ENCODE measurements at places on chromosomes 5 and 9.

GRCh38 chr9:21053851-21054250 is 22.4 kb upstream of the HACD4 start:
- no peaks in the 10 kb centered on the region for H3K27me3 ChIP-seq
- H3K36me3 ChIP-seq, result peaks cover 11% of the 10 kb centered on the region
- peaks cover 5% of the 10 kb centered on the region for H3K4me1 ChIP-seq
- no peak overlapping the region for H3K27ac ChIP-seq

DNA sequence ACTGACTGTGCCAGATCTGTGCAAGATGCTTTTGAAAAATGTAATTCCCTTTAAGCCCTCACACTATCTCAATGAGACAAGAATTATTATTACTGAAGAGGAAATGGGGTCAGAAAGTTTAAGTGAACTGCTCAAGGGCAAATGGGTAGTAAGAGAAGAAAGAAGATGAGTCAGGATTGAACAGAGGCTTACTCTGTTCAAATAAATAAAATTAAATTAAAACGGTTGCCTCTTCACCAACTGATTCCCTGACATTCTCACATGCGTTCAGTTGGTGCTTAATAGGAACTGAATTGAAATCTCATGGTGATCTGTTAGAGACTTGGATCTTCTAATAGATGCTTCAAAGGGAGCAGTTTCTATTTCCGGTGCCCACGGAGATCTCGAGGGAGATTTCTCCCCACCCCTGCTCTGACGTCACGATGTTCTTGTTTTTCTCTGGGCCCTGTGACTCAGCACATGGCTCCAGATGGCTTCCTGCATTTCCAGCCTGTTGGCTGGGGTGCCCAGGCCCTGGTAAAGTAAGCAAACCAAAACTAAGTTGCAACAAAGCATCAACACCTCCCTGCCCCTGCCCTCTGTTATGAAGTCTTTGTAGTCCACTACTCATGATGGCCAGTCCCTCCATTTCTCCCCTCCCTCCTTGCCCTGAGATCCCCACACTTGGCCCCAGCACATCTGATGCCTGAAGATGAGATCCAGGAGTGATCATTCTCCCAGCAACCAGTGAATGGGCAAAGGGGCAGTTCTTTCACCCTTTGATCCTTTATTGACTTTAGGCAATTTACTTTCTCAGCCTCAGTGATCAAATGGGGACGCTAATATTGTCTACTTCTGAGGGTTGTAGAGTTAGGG is 106.1 kb upstream of the CPEB4 start:
- peak overlapping the region; percentile 86 for H3K27ac ChIP-seq
- DNase-seq, result peak; percentile 29
- no peaks in the 10 kb centered on the region for H3K27me3 ChIP-seq

- no peak overlapping the region for H3K4me3 ChIP-seq
- H3K27me3 ChIP-seq, result no peaks in the 10 kb centered on the region
- peaks cover 26% of the 10 kb centered on the region for H3K4me1 ChIP-seq
- H3K36me3 ChIP-seq, result peaks cover 4% of the 10 kb centered on the region
- no peak overlapping the region for H3K27ac ChIP-seq
- no peak for DNase-seq
Measured at GRCh38 chr5:95868136-95868535, 45.6 kb upstream of the GLRX start.

DNA sequence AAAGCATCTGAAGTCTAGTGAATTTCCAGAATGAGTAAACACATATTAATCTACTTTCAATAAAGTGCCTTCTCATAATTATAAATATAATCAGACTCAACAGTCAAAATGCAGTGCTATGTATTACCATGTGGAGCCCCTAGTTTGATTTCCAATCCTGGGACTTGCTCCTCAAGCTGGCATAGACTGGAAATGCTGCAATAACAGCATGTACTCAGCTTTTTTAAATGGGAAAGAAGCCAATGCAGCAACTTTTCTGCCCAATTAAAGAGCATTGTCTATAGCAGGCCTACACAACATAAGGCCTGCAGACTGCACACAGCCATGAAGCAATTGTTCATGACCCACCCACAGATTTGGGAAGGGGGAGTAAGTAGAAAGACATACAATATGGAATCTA is 103.2 kb downstream of the NR2F1-AS1 start:
- no peaks in the 10 kb centered on the region for H3K36me3 ChIP-seq
- no peaks in the 10 kb centered on the region for H3K4me1 ChIP-seq
- DNase-seq, result no peak

DNA sequence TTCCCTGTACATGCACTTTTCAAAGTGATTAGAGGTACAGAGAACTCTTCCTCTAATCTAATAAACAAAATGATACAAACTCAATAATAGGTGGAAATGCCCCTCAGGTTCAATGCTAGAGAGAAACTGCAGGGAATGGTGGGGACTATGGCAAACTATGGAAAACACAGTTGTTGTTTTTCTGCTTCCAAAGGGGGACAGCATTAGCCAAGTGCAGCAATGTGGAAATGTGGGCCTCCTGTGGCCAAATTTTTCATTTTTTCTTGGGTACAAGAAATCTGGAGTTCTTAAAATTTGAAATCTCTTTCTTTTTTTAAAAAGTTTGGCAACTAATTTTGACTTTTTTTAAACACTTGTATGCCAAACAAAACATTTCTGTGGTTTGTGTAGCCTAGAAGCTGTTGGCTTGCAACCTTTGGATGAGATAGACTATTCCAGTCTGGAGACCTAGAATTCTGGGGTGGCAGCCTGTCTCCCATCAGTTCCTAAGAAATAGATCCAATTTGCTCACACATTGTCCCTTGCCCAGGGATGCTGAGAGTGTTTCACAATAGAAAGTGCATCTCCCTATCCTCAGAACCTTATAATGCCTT is 218.6 kb downstream of the PAPPA start:
- H3K4me3 ChIP-seq, result no peak overlapping the region
- H3K4me1 ChIP-seq, result peaks cover 2% of the 10 kb centered on the region
- no peaks in the 10 kb centered on the region for H3K36me3 ChIP-seq
- no peak overlapping the region for H3K27ac ChIP-seq

- no peaks in the 10 kb centered on the region for H3K36me3 ChIP-seq
- no peaks in the 10 kb centered on the region for H3K4me1 ChIP-seq
- no peak for DNase-seq
- H3K27me3 ChIP-seq, result no peaks in the 10 kb centered on the region
Measured at GRCh38 chr5:61582887-61583286, 250.8 kb downstream of the ZSWIM6 start.

GRCh38 chr9:18978188-18978587 is 54.8 kb downstream of the SAXO1 start:
- DNase-seq, result no peak
- H3K36me3 ChIP-seq, result no peaks in the 10 kb centered on the region
- H3K27ac ChIP-seq, result no peak overlapping the region
- H3K4me1 ChIP-seq, result peaks cover 9% of the 10 kb centered on the region
- no peaks in the 10 kb centered on the region for H3K27me3 ChIP-seq

DNA sequence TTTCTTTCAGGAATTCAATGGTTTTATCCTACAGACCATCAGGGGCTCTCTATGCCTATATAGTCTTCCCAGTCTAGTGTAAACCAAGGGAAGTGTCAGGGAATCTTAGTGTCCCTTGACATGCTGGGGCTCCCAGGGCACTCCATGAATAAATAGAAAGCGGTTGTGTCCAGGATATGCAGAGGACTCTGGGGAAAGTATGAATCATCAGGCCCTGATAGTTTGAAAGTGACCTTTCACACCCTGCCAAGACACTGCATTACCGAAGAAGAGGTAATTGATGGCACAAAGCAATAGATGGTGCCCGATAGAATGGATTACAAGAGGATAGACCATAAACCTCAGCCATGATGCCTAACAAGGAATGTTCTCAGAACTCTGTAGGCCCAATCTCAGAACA is 163.3 kb upstream of the DAPK1 start:
- H3K4me3 ChIP-seq, result no peak overlapping the region
- H3K36me3 ChIP-seq, result no peaks in the 10 kb centered on the region
- peaks cover 3% of the 10 kb centered on the region for H3K4me1 ChIP-seq
- H3K27me3 ChIP-seq, result peaks cover 15% of the 10 kb centered on the region

DNA sequence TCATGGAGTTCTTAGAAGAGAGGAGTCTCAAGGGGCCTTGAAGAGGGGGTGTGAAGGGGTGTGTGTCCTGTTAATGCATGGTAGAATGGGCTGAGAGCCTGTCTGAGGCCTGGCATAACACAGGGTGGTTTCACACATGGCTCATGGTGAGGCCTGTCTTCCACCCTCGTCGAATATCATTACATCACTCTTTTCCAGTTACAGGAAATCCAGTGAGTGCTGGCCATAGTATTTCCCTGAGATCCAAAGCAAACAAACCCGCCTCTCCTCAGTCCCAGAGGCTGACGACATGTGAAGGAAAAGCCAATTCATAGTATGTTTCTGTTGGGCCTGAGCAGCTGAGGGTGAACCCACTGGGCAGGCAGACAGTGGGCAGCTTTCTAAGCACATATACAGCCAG is 159.4 kb upstream of the NR3C1 start:
- no peaks in the 10 kb centered on the region for H3K27me3 ChIP-seq
- no peaks in the 10 kb centered on the region for H3K36me3 ChIP-seq
- no peak overlapping the region for H3K27ac ChIP-seq
- no peak for DNase-seq

- H3K4me3 ChIP-seq, result no peak overlapping the region
- H3K27ac ChIP-seq, result no peak overlapping the region
- H3K36me3 ChIP-seq, result no peaks in the 10 kb centered on the region
- no peak for DNase-seq
- H3K4me1 ChIP-seq, result no peaks in the 10 kb centered on the region
- H3K27me3 ChIP-seq, result peaks cover 20% of the 10 kb centered on the region
Measured at GRCh38 chr5:76978869-76979268, 26.0 kb downstream of the CRHBP start.

GRCh38 chr9:37383876-37384746 is 38.4 kb upstream of the GRHPR start:
- H3K27ac ChIP-seq, result no peak overlapping the region
- no peak overlapping the region for H3K4me3 ChIP-seq
- no peaks in the 10 kb centered on the region for H3K27me3 ChIP-seq
- H3K36me3 ChIP-seq, result no peaks in the 10 kb centered on the region
- H3K4me1 ChIP-seq, result no peaks in the 10 kb centered on the region
- DNase-seq, result no peak

DNA sequence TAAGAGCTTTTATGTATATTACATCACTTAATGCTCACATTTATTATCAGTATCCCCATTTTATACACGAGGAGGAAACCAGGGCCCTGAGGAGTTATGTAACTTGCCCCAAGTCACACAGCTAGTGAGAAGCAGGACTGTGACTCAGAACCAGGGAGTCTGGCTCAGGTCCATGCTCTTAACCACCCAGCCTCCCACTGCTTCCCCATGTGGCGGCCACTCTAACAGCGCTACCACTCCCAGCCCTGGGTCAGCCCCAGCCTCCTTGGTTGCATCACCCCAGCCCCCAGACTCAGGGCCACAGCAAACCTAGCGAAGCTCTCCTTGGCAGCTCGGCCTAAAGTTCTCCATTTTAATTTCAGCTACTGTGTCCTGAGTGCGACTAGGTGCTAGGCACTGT is 159.1 kb downstream of the PAX5 start:
- H3K27ac ChIP-seq, result no peak overlapping the region
- H3K36me3 ChIP-seq, result no peaks in the 10 kb centered on the region
- DNase-seq, result no peak
- H3K4me1 ChIP-seq, result peaks cover 2% of the 10 kb centered on the region

DNA sequence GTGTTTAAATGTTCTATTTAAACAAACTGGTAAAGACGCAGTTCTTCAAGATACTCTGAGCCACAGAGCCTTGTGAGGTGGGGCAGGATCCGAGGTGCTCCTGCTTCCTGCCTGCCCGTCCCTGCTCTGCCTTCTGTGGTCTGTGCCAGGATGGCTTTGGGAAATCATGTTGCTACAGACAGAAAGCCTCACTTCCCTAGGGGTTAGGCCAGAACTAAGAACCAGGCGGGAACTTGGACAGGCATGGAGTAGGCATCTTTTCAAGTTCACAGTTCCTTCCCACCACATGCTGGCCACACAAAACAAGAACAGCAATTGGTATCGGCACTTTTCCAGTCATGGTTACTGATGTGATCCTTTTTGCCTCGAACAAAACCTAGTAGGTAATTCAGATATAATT is 67.7 kb upstream of the SPOCK1 start:
- no peak overlapping the region for H3K4me3 ChIP-seq
- no peak overlapping the region for H3K27ac ChIP-seq
- peaks cover 10% of the 10 kb centered on the region for H3K27me3 ChIP-seq
- peaks cover 2% of the 10 kb centered on the region for H3K36me3 ChIP-seq
- H3K4me1 ChIP-seq, result peaks cover 13% of the 10 kb centered on the region
- DNase-seq, result no peak

DNA sequence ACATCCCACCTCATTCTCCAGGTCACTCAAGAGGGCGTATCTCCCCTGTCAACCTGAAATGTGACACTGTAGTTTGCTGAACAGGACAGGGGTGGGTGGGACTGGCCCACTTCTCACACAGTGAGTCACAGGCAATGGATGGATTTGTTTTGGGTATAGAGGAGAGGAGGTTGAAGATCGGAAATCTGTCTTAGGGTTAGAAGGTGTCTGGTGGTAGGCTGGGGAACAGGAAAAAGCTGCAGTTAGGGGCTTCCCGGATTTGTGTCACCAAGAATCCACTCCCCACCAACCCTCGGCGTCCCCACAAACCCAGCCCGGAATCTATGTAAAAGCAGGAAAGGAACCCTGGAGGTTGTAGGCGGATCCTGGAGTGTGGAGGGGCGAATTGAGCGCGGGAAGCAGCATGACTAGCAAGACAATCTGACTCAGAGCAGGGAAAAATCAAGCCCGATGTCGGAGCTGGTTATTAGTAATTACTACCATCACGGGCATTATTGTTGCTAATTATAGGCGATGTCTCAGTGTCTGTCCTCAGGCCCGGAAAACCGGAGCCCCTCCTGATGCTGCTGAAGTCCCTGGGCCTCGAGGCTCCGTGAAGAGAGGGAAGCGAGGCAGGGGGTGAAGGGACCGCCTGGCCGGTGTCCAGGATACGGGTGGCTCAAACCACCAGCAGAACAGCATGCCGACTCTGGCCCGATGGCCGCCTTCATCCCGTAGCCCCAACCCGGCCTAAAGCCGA is 1.7 kb upstream of the IRX1 start:
- H3K4me3 ChIP-seq, result peak overlapping the region; percentile 63
- no peaks in the 10 kb centered on the region for H3K36me3 ChIP-seq
- H3K4me1 ChIP-seq, result peaks cover 2% of the 10 kb centered on the region

- no peaks in the 10 kb centered on the region for H3K36me3 ChIP-seq
- H3K27me3 ChIP-seq, result peaks cover 2% of the 10 kb centered on the region
- H3K4me1 ChIP-seq, result no peaks in the 10 kb centered on the region
- no peak overlapping the region for H3K4me3 ChIP-seq
- H3K27ac ChIP-seq, result no peak overlapping the region
Measured at GRCh38 chr5:175129121-175129520, 314.9 kb downstream of the DRD1 start.

- no peak overlapping the region for H3K4me3 ChIP-seq
- no peak overlapping the region for H3K27ac ChIP-seq
- no peaks in the 10 kb centered on the region for H3K4me1 ChIP-seq
- H3K27me3 ChIP-seq, result peaks cover 10% of the 10 kb centered on the region
Measured at GRCh38 chr9:71487061-71487460, 281.3 kb downstream of the CEMIP2 start.

DNA sequence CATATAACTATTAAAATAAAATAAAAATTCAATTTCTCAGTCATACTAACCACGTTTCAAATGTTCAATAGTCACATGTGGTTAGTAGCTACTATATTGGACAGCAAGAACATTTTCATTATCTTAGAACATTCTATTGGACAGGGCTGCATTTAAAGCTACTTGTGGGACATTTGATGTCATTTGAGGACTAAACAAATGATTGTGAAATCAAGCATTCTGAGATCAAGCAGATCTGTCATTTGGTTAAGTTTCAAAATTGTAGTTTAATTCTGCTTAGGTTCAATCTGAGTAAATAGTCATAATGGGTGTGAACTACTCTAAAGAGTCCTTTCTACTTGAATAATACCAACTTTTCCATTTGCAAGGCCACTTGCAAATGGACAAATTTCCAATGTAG is 226.9 kb upstream of the C9orf72 start:
- H3K4me1 ChIP-seq, result no peaks in the 10 kb centered on the region
- H3K27me3 ChIP-seq, result no peaks in the 10 kb centered on the region
- DNase-seq, result no peak
- H3K36me3 ChIP-seq, result no peaks in the 10 kb centered on the region
- no peak overlapping the region for H3K27ac ChIP-seq
- H3K4me3 ChIP-seq, result no peak overlapping the region
